ENCODE measurements at places on chromosomes 2 and 18.

GRCh38 chr2:60838481-60838880 is 42.9 kb upstream of the REL start:
- no peak for DNase-seq

DNA sequence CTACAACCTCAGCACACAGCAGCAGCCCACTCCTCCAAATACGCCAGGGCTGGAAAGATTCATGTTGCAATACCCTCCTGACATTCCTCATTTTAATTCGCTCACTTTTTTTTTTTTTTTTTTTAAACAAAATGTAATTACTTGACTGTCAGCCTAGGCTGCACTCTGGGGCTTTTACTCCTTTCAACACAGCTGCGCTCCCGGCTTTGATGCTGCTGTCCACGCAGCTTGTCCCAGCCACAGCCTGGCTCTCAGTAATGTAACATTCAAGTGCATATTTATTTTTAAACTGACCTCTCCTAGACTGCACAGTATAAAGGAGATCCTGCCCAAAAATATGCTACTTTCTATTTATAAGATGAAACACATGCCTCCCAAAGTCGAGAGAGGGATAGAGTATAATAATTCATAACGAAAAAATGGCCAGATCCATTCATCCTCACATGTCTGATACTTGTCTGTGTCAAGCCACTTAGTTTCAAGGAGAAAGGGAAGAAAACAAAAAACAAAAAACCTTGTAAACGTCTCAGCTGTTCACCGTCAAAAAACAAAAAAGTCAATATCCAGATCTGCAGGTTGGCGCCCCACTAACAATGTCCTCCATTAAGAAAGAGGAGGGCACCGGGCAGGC is 949 bp downstream of the CDC42EP3 start:
- DNase-seq, result no peak

- DNase-seq, result no peak
Observed at GRCh38 chr18:36849288-36850006, 20.5 kb downstream of the KIAA1328 start.

GRCh38 chr18:24799720-24800119 is 339.3 kb downstream of the HRH4 start:
- DNase-seq, result no peak

DNA sequence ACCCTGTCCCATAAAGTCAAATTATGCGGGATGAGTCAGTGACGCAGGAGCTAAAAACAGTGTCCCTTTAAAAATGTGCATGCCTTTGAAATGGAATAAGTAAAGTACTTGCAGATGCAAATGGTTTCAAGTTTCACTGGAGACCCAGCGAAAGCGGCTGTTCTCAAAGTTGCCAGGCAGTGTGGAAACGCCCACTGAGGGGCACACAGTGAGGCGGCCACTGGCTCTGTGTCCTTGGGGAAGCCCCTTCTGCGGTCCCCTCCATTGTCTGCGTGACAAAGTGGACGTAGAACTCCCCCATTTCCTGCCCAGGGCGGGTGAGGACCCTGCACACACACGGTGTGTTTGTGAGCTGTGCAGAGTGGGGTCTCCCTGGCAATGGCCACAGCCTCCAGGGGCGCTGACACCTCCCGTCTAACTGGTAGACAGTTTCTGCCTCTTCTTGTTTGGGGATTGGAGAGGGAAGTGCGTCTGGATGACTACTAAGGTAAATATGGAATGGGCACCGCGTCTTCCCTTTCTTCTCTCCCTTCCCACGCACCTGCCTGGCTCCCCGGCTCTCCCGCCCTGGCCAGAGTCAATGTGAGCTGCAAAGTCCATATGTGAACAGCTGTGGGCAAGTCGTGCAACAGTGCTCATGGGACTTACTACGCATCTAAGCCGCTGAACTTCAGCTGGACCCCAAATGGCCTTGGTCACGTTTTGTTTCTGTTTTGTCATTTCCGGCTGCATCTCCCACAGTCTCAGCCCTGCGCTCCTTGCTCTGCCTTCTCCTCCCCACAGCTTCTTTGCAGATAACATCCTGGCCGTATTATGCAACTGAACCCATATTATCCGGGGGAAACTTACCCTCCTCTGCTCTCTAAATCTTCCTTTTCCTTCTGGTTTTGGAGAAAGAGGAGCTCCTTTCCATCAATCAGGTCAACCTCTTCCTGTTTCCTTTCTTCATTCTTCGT is 33.7 kb upstream of the ZNF516 start:
- no peak for DNase-seq

GRCh38 chr18:42536442-42536841 is 579.0 kb downstream of the RIT2 start:
- no peak for DNase-seq

- no peak for DNase-seq
Observed at GRCh38 chr18:67376372-67376771, 140.1 kb downstream of the DSEL start.

DNA sequence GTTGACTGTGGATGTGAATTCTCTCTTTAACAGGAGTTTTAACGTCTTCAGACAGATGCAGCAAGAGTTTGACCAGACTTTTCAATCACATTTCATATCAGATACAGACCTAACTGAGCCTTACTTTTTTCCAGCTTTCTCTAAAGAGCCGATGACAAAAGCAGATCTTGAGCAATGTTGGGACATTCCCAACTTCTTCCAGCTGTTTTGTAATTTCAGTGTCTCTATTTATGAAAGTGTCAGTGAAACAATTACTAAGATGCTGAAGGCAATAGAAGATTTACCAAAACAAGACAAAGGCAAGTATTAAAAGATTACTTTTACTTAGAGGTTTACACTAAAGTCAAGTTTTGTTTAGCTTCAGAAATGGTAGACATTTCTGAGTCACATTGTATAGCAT is 30.2 kb upstream of the TYMS start:
- no peak for DNase-seq

DNA sequence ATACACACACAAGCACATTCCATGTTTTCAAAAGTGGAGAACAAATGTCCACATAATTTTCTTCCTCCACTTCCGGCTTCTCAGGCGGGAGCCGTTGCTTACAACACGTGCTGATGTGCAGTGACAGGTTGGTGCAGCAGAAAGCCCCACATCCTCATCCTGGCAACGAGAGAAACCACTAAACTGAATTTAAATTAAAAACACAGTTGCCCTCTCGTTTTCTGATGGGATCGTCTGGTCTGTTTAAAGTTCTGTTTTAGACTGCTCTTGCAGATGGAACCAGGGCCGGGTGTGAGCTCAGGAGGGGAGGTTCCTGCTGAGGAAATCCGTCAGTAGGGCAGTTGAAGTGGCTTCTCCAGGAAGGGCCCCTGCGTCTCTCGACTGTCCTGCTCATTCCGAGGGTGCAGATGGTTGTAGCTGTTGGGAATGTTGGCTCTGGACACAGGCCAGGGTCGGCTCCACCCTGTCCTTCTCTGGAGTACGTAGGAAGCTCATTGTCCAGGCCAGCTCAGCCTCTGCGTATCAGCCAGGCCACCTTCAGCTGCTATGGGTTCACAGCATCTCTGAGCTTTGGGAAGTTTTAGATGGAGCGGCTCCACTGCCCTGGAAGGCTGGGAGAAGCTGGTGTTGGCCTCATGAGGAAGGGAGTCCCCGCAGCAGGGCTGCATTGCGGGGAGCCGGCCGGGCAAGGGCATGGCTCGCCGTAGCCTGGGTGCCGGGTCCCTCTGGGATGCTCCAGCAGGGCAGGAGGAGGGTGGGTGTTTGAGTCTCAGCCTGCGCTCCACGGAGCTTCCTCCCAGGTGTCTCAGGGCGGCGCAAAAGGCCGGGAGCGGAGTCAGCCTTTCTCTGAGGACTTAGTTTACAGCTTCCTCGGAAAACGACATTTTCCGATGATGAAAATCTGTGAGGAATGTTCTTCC is 58.3 kb downstream of the NFATC1 start:
- no peak for DNase-seq

DNA sequence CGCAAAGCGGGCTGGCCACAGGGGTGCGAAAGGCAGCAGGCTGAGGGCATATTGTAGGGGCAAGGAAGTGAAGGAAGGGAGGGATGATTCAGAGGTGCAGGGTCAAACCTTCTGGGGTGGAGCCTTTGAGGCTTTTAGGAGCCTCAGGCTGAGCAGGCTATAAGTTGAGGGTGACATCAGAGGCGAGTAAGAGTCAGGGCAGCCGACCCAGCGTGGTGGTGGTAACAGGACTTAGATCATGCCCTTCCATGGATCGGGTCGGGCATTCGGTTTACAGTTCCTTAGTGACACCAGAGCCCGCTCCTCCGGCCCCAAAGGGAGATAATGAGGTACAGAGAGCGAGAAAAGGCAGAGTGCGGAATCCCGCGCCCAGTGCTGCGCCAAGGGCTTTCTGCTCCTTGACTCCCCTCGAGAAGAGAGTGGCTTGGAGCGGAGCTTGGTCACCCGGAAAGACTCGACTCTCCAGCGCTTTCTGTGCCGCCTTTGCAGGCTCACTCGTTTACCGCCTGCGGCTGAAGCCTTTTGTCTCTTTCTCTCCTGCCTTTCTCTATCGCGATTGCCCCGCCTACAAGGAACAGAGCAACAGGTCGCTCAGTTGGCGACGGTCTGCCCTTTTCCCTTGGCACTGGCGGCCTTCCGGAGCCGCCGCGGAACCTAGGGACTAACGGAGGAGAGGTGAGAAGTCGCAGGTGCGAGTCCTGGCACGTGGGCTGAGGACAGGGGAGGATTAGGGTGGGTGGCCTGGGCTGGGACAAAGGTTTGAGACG is 720 bp downstream of the LBX2 start:
- DNase-seq, result peak; percentile 51

GRCh38 chr2:217099561-217099960 is 239.7 kb upstream of the TNP1 start:
- no peak for DNase-seq

- no peak for DNase-seq
Observed at GRCh38 chr2:214310319-214310718, 100.5 kb upstream of the VWC2L start.

- no peak for DNase-seq
Observed at GRCh38 chr18:6628187-6628586, 101.3 kb upstream of the ARHGAP28 start.

- DNase-seq, result no peak
Observed at GRCh38 chr2:26986576-26986975, 16.1 kb downstream of the MAPRE3 start.

GRCh38 chr2:31998731-31999383 is 12.0 kb downstream of the MEMO1 start:
- no peak for DNase-seq

DNA sequence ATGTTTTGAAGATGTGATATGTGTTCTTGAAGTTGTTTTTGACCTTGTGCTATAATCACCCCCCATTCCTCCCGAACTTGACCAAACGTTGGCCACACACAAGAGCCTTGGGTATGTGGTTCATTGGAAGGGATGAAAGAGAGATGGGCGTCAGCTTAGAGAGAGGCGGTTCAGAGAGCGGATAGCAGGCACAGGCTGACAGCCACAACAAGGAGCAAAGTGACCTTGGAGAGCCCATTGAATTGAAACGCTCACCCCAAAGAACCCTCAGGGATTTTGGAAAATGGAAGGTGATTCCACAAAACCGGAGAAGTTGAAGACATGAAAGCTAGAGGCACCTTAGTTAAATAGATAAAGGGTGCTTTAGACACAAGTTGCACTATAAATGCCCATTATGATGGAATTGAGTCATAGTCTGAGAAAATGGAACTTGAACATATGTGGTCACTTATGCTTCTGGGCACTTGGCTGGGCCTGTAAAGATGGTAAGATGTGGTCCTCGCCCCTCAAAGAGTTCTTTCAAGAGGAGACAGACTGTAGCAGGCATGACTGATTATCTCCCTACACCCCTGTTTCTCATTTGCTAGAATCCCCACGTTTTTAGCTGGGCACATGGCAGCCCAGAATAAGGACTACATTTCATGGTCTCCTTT is 188.5 kb upstream of the HAAO start:
- DNase-seq, result no peak

- DNase-seq, result no peak
Observed at GRCh38 chr18:25019931-25020330, 332.0 kb downstream of the ZNF521 start.

DNA sequence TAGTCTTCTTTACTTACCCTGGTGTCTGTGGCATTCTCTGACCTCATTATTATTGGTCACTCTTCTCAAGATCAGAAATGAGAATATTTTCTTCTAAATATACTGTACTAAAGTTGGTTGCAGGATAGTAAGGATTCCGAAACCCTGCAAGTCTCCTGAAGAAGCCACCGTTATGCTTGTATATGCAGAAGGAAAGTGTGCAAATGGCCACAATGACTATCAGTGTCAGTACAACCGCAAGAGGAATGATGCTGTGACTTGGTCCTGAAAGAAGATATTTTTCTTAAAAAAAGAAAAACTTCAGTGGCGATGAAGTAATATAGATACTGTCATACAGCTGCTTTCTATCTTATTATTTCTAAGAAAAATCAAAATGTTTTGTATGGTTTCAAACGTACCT is 120.7 kb downstream of the PLA2R1 start:
- DNase-seq, result no peak

DNA sequence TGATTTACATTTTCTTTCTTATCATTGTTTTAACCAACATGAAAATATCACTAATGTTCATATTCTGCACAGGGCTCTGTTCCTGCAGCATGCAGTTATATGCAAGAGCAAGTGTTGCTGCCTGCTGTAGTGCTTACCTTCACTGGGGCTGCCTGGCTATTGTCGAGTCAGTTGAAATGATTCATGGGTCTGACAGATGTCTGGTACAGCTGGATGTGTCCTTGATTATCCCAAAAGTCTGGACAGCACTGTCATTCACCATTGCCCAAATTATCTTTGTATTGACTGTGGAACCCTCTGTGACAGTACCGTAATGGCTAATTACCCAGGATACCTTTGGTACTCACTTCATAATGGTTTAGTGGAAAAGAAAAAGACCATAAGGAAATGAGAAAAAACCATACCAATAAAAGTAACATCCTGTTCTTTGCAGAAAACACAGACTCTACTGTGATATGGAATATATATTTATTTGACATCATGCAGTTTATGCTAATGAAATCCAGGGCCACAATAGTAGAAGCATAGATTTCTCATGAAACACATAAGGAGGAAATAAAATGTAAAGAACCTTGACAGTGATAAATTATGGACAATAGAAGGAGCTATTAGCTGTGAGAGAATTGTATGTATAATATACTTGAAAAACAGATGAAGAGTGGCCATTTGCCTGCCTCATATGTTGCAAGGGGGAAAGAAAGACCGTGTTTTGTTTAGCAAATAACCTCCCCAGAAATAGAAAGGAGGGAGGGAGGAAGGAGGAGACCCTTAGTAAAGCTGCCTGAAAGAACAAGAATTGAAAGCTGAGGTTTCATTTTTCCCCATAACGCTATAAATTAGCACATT is 249.8 kb upstream of the ATP5MC3 start:
- no peak for DNase-seq

GRCh38 chr18:41449612-41450011 is 505.4 kb upstream of the PIK3C3 start:
- DNase-seq, result no peak

DNA sequence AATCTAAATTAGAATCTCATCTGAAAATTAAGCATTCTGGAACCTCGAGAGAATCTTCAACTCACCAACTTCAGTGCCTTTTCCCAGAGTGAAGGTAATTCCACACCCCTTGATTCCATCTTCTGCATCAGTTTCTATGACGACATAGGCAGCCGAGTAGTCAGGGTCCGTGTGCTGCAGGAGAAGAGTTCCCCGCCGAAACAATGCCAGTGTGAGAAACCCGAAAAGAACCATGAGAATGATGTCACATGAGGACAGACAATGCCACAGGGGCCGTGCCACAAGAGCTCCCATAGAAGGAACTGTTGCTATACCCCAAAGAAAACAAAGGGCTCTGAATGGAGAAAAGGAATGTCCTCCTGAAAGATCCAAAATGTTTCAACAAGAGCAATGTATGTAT is 6.0 kb downstream of the ENOSF1 start:
- no peak for DNase-seq
